Activated naive CD4-positive, alpha-beta T cell treated with anti-CD3 and anti-CD28 coated beads, Interleukin-2, amount 10 ng/mL, durations not matched to agents 7 days and 5 days (primary cell): ENCODE measurements at places on chromosomes 3 and 15.

- DNase-seq = no peak
Measured at GRCh38 chr3:121834157-121834670, 646 bp downstream of the IQCB1 start.

DNA sequence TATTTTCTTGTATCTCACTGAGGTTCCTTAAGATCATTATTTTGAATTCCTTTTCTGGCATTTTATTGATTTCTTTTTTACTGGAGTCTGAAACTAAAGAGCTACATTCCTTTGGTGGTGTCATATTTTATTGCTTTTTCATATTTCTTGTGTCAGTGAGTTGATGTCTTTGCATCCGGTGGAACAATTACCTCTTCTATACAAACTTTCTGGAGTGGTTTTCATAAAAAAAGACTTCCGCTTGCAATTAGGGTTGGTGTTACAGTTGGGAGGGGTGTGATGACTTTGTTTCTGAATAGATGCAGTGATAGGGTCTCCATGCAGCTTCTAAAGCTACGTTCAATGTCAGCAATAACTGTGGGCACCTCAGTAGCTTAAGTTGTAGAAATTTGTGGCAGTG is 181.7 kb downstream of the LPP start:
- no peak for DNase-seq

DNA sequence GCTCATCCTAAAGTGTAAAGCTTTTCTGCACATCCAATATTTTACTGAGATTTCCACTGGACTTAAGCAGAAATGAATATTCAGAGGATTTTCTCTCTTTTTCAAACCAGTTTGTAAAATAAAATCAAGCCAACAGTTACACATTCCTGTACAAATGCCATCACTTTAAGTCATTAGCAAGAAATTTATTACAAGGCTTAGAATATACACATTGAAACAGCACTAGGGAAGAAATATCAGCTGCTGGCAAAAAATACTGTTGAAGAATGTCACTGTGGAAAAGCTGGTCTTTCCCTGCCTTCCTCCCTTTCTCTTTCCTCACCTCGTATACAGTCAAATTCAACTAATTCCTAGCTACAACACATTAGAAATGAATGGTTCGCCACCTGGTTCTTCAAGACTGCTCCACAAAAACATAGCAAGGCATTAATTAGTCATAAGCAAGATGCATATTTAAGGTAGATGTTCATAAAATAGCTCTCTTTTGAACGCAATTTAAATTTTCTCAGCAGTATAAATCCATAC is 21.3 kb downstream of the PLOD2 start:
- DNase-seq = no peak

DNA sequence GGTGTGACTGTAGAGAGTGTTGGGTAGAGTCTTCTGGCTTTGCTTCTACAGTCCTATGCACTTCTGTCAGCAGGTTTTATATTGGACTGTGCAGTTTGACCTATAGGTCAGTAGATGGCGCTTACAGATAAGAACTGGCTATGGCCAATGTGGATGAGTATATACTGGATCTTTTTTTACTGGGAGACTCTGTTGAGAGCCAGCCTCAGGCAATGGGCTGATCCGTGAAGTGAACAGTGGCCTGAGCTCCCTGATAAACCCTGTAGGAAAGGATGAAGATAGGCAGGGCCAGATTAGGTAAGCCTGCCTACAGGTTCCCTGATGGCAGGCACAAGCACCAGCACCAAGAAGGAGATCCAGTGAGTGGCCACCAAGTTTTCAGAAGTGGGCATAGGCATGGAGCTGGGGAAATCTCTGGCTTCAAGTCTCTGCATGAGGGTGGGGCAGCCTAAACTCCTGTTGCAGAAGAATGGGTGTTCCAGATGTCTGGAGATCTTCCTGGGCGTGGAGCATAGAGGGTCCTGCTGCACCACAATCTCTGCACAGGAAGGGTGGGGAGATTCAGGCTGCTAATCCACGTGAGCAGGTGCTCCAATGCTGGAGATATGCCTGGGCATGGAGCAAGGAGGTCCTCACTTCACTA is 326.0 kb upstream of the SGO1 start:
- DNase-seq = no peak

DNA sequence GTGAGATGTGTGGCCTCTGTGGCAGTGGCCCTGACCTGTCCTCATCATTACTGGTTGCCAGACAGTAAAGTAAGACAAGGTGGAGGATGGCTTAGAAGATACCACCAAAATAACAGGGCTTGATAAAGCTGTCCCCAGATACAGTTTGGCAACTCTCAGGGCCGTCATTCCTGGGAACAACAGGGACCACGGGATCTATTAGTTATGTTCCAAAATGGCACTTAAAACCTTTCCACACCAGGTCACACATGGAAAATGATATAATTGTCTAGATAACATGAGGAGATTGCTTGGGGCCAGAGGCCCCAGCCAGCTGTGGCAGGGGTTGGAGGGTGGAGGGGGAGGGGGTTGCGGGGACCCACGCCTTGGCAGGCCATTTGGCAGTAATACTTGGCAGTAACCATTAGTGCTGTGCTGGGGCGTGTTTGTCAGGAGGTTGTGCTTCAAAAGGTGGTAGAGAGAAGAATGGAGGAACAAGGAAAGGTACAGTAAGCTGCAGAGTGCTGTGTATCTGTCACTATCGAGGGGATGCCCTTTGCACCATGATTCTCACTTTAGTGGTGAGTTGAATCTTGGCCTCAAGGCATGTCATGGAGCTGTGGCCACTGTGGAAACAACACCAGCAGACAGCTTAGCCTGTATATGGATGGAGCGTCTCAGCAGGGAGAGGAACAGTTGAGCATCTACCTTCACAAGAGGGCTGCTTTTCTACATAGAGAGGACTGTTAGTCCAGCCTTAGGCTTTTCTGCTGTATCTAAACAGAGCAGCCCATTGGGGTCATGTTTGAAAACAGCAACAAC is 14.0 kb downstream of the PLCL2 start:
- DNase-seq = no peak

DNA sequence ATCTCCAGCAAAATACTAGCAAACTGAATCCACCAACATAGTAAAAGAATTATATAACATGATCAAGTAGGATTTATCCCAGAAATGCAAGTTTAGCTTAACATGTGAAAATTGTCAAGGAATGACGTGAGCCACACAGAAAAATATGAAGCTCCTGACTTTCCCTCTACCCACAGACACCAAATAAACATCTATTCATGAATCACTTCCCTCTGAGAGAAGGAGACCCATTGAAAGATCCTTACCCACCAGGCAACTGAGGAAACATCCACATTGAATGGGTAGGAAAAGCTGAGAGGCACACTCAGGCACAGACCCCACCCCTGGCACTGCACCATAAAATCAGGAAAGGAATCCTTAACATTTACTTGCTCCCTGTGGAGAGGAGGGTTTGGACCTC is 102.2 kb upstream of the MANF start:
- no peak for DNase-seq

DNA sequence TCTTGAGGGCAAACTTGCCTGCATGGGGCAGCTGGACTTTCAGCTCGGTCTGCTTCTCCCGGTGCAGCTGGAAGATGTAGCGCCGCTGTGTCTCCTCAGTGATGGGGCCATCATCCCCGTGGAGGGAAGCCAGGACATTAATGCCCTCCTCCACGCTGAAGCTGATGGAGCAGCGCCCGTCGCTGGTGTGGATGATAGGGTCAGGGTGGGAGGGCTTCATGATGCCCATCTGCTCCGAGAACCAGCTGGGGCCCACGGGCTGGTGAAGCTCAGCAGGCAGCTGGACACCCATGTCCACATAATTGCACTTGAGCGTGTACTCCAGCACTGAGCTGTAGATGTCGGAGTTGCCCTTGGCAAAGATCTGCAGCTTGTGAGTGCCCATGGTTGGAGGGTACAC is 46.9 kb downstream of the KY start:
- no peak for DNase-seq

- no peak for DNase-seq
Measured at GRCh38 chr3:14057701-14058100, 67.0 kb downstream of the CHCHD4 start.

GRCh38 chr15:31537770-31538592 is 211.3 kb downstream of the KLF13 start:
- DNase-seq = no peak

DNA sequence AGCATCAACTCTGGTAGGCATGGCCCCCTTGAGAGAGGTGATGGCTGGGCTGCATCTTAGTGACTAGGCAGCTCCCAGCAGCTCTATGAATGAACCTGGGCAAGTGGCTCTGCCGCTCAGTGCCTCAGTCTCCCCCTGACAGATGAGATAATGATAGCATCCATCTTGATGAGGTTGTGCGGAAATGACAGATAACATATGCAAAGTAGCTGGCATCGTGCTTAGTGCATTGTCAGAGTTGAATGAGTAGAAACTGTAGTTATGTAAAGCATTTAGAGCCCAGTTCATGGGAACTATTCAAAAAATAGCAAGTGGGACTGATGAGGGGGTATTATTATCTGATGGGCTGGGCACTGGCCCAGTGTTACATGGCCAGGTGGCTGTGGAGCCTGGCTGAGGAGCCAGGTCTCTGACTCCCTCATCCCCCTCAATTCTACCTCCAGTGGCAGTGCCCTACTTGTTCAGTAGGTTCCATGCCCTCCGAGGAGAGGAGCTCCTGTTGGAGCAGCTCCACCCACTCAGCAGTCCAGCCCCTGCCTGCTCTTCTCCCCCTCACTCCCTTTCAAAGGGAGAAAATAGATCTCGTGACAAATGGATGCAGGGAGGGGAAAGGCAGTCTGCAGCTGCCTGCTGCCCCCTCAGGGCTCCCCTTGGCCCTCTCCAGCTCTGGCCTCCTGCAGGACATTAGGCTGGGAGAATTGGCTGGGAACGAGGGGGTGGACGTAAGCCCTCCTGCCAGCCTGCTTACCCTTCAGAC is 6.6 kb downstream of the PRKCD start:
- DNase-seq = no peak

GRCh38 chr15:60614862-60615771 is 136.2 kb upstream of the ICE2 start:
- DNase-seq = no peak

- DNase-seq = no peak
Measured at GRCh38 chr3:56318891-56319290, 149.4 kb downstream of the ERC2 start.

GRCh38 chr15:92811148-92811913 is 88.8 kb upstream of the CHD2 start:
- peak; percentile 34 for DNase-seq

DNA sequence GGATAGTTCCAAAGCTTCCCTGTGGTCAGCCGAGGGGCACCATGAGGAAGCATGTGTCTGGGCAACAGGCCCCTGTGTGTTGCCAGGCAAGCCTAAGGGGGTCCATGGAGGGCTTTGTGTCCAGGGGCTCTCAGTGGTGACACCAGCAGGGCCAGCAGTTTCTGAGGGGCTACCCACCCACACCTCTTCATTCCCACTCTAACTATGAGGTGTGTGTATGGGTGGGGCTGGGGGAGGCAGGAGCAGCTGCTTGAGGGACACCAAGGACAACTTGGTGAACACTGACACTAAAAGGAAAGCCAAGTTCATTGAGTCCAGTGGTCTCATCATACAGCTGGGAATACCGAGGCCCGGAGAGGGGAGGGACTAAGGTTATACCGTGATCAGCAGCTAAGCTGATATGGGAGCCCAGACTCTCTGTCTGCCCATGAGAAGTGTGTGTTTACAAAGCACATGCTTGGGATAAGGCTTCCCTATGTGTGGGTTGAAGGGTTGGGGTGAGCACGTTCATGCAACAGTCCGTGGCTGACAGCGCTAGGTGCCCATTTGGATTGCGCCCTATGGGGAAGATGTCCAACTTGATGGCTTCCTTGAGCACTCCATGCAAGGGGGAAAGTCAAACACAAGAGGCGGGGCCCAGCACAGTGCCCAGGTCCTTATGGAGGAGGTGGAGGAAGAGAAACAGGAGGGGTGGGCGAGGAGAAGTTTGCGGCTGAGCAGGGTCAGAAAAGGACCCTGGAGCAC is 34.8 kb upstream of the CHRNB4 start:
- no peak for DNase-seq

DNA sequence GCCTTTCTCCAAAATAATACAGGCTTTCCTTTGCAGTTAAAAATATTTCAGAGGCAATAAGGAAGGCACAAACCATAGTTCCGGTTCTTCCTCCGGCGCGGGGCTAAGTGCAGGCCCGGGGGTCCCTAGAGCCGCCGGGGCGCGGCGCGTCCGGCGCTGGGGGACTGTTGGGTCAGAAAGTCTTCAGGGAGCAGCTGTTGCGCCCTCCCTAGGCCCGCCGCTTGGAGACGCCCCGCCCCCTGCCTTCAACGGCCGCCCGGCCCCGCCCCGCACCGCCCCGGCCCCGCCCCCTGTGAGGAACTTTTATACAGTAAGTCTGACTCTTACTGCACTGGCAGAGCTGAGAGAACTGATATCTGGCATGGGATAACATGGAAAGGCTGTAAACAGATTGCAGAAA is 283.1 kb upstream of the ARL6 start:
- DNase-seq = no peak

DNA sequence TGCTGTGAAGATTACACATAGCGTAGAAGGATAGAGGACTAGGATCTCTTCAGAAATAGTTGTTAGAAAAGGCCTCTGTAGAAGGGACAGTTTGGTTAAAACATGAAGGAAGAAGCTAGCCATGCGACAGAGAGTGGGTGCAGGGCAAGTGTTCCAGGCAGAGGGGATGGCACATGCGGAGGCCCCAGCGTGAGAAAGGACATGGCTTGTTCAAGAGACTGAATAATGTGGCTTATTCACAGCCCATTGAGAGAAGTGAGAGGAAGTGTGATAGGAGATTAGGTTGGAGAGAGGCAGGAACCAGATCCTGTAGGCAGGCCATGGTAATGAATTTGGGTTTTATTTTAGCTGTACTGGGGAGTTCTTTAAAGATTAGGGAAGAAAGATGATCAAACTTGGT is 56.4 kb downstream of the NEO1 start:
- no peak for DNase-seq

DNA sequence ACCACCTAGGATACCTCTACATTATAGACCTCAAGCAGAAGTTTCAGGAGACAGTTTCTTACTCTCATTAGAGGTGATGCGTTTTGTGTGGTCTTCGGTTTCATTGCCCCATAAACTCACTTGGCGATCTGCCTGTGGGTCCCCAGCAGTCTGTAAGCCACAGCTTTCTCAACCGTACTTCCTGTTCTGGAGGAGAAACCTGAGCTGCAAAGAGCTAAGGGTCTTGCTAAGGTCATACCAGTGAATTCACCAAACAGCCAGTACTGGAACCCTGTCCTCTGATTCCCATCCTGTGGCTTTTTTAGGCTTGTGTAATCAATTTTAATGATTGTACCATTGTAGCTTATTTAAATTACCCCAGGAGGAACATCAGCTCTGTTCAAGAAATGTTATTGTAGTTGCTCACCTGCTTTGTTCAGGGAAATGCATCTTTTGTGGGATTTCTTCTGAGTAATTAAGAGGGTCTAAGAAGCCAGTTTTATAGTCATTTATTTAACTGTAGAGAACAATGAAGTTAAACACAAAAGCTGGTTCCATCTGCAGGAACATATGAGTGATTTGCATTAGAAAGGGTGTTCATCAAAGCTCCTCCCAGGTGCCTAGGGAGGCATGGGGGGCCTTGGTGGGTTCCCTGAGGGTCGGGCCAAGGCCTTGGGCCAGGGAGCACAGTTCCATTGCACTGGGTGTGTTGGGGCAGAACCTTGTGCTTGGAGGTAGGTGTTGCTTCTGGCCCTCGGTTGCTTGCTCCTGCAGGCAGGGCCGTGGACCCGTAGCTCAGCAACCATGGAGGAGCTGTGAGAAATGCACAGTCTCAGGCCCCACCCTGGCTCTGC is 69.6 kb downstream of the APBA2 start:
- DNase-seq = no peak

- DNase-seq = no peak
Measured at GRCh38 chr3:173690542-173691180, 293.1 kb downstream of the NLGN1 start.
